ENCODE measurements at places on chromosomes 3 and 15. TPM values are rescaled to one million over a fixed set of nuclear protein-coding genes. Genes with fewer than 3 reads are reported as not detected.

GRCh38 chr3:140097874-140098635 lies 163.1 kb downstream of the CLSTN2 start:
- DNase-seq: no peak
- H3K4me3 ChIP-seq: no peak overlapping the region
- H3K4me1 ChIP-seq: no peaks in the 10 kb centered on the region
- no peaks in the 10 kb centered on the region for H3K36me3 ChIP-seq
- H3K27ac ChIP-seq: no peak overlapping the region

DNA sequence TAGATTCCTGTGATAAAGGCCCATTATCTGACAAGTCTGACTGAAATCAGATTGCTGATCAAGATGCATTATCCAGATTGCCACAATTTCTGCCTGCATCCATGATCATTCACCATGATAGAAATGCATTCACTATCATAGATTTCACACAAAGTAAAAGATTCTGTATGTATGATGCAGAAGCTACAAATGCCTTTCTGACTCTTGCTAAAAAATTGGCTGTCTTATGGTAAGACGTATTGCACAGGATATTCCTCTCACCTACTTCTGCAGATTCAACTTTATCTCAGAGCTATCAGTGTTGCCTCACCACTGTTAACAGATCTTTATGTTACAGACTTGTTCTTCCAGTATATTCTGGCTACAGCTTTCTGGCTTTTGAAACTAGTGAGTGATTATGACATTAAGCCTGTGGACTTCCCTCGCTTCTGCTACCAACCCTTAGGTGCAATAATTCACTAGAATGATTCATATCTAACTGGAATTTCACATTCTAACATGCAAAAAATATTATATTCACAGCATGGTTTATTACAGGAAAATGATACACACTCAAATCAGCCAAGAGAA lies 955.3 kb downstream of the EPHA3 start:
- H3K27ac ChIP-seq: no peak overlapping the region
- DNase-seq: no peak
- no peaks in the 10 kb centered on the region for H3K4me1 ChIP-seq
- no peak overlapping the region for H3K4me3 ChIP-seq
- no peaks in the 10 kb centered on the region for H3K36me3 ChIP-seq

The TGM5 gene
- polyA plus RNA-seq: not detected

DNA sequence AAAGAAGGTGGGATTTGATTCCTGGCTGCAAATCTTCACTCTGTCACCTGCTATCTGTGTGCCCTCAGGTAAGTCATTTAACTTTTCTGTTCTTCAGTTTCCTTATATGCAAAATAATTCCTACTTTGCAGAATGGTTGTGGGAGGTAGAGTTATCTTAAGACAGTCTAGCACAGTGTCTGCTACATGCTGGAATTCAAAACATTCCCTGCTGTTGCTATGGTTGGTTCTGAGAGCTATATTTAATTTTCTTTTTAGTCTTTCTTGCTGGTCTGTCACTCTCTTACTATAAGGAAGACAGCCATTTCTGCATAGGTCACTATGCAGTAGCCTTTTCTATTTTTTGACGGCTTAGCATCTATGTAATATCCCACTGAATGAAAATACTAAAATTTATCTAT lies 4.0 kb upstream of the ADPGK start:
- H3K27me3 ChIP-seq: no peaks in the 10 kb centered on the region
- H3K27ac ChIP-seq: no peak overlapping the region
- DNase-seq: no peak

DNA sequence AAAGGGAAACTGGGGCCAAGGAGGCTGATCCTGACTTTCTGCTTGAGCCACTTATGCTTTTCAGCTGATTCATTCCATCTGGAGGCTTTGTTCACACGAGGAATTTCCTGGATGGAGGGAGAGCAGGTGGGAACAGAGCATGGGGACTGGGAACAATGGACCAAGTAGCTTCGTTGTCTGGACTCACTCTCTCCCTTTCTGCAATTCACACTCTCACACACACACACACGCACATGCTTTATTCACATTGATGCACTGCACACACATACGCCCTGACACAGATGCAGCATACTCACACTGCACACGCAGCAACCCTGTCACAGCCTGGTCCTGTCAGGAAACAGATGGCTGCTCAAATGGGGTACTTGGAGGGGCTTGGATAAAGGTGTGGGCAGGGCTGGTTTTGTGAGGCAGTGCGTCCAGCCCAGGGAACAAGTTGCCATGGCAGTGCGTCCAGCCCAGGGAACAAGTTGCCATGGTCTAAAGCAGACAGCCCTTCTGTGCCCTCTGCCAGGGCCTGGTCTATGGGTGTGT lies 19.8 kb upstream of the CHCHD6 start:
- no peak for DNase-seq
- H3K27me3 ChIP-seq: no peaks in the 10 kb centered on the region
- no peaks in the 10 kb centered on the region for H3K4me1 ChIP-seq
- no peak overlapping the region for H3K4me3 ChIP-seq

DNA sequence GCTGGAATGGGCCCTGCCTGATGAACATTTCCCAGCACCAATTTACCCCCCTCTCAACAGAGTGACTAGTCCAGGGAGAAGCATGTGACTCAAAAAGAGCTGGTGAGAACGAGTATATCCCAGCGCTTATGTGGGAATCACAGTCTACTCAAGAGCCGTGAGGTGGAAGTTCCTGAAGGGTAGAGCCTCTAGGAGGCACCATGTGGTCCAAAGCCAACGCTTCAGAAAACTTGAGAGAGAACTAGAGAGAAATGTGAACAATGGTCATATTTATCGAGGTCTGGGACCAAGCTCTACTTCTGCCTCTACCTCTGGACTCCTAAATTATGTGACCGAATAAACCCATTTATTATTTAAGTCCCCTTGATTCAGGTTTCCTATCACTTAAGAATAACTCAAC lies 111.0 kb upstream of the RAP2B start:
- no peaks in the 10 kb centered on the region for H3K27me3 ChIP-seq
- no peak overlapping the region for H3K27ac ChIP-seq
- no peaks in the 10 kb centered on the region for H3K36me3 ChIP-seq
- no peak for DNase-seq
- H3K4me1 ChIP-seq: peaks cover 4% of the 10 kb centered on the region

- no peak overlapping the region for H3K4me3 ChIP-seq
- H3K36me3 ChIP-seq: no peaks in the 10 kb centered on the region
- no peaks in the 10 kb centered on the region for H3K27me3 ChIP-seq
- no peaks in the 10 kb centered on the region for H3K4me1 ChIP-seq
Observed at GRCh38 chr3:169534439-169534838, 129.1 kb downstream of the MECOM start.

GRCh38 chr3:108998436-108998835 lies 44.8 kb upstream of the GUCA1C start:
- no peak overlapping the region for H3K4me3 ChIP-seq
- no peaks in the 10 kb centered on the region for H3K36me3 ChIP-seq
- no peaks in the 10 kb centered on the region for H3K27me3 ChIP-seq
- H3K4me1 ChIP-seq: no peaks in the 10 kb centered on the region

DNA sequence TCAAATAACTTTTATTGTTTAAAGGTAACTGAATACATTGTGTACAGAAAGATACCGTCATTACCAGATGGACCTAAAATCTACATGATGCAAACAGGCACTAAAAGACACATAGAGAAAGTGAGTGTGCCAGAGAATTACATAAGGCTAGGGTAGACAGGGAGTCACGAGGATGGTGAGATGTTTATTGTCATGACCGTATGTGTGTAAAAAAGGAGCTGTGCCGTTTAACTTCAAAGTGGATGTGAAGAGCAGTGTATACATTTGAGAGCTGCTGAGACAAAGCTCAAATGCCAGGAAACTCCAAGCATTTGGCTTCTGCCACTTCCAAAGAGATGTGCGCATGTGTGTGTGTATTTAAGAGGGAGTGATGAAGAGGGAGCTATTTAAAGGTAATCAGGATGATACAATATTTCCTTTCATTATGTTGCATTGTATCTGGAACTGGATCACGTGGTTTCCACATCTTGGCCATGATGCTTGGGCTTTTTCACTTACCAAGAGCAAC lies 51.4 kb upstream of the IGF1R start:
- no peaks in the 10 kb centered on the region for H3K27me3 ChIP-seq
- DNase-seq: peak; percentile 60
- H3K36me3 ChIP-seq: no peaks in the 10 kb centered on the region
- H3K27ac ChIP-seq: no peak overlapping the region

DNA sequence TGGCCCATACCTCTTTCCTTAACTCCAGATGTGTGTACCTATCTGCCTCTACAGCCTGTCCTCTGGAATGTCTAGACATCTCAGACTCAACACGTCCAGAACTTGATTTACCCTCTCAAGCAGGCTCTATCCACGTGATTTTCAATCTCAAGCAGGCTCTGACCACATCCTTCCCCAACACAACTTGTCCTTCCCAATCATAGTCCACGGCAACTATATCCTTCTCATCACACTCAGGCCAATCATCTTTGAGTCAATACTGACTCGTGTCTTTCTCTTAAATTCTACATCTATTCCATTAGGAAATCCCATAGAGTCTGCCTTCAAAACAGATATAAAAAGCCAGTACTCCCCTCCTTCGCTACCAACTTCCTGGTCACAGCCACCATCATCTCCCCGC lies 70.4 kb downstream of the FOXP1 start:
- no peaks in the 10 kb centered on the region for H3K36me3 ChIP-seq
- no peak overlapping the region for H3K4me3 ChIP-seq
- no peak for DNase-seq
- no peaks in the 10 kb centered on the region for H3K27me3 ChIP-seq

The ZPLD1 gene
- not detected for polyA plus RNA-seq

DNA sequence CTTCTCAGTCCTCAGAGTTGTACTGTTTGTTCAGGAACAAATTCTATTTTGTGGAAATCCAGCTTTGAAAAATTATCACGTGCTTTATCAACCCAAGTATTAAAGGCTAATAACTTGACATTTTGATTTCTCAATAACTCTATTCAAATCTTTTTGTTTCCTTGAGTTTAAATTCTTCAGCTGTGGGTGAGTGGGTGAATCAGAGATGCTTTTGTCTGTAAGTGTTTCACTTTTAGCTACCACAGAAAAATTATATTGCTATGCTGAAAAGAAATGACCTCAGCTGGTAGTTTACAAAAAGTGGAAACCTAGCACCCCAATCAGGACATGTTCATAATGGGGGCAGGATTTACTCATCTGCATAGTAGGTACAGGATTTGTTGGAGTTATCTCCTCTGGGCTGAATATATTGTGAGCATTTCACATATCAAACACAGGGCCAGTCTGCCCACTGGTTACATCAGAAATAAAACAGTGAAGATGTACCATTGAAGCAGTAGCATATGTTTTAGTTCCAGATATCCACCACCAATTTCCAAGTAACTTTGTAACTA lies 30.5 kb downstream of the MINDY4B start:
- H3K4me1 ChIP-seq: no peaks in the 10 kb centered on the region
- DNase-seq: no peak
- no peaks in the 10 kb centered on the region for H3K36me3 ChIP-seq
- H3K27ac ChIP-seq: peak overlapping the region; percentile 59
- no peaks in the 10 kb centered on the region for H3K27me3 ChIP-seq
- H3K4me3 ChIP-seq: no peak overlapping the region

The TMEM266 gene
- 2.8 TPM for polyA plus RNA-seq

Data from left lung (tissue), 14 donors.